Stimulated activated CD8-positive, alpha-beta memory T cell treated with anti-CD3 and anti-CD28 coated beads, Interleukin-4, amount 100 ng/mL, for 1 hour (primary cell): ENCODE measurements at places on chromosomes 7 and 10.

GRCh38 chr7:13262929-13263530 lies 575.6 kb downstream of the ARL4A start:
- no peak for DNase-seq

GRCh38 chr10:58791137-58791536 lies 278.5 kb downstream of the BICC1 start:
- no peak for DNase-seq

- no peak for DNase-seq
Observed at GRCh38 chr7:6274743-6275142, 2.3 kb upstream of the CYTH3 start.

GRCh38 chr10:12299222-12299965 lies 50.0 kb upstream of the CAMK1D start:
- no peak for DNase-seq

GRCh38 chr7:148286150-148286549 lies 304.4 kb upstream of the C7orf33 start:
- DNase-seq, result no peak

DNA sequence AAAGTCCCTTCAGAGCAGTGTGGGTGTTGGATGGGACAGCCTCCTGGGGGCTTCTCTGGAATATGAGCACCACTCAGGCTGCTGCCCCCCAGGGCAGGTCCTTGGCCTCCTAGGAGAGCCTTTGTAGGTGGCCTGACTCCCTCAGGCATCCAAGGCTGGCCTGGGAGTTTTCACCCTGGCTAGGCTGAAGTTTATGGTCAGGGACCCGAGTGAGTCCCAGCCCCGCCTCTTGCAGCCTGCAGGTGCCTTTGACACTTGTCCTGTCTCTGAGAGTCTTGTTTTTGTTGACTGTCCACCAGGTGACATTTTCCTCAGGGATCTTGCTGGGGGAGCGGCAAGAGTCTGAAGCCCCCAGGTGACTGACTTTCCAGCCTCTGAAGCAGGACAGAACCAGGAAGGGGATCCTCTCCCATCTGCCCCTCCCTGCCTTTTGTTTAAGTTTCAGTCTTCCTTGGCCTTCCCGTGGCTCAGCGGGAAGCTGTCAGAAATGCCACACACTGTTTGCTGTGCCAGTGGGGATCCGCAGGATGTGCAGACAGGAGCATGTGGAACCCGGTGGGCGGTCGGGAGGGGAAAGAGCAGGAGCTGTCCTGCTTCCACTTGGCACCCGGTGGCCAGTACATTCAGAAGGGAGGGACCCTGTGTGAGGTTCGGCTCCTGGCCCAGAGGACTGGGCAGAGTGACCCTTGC lies 59.5 kb downstream of the LRRC18 start:
- DNase-seq, result no peak
